A549 treated with dexamethasone at 1 μM for 4 hours (cell line): ENCODE measurements at places on chromosomes 12 and 14. TPM values are rescaled to one million over a fixed set of nuclear protein-coding genes. Genes with fewer than 3 reads are reported as not detected.

The TAS2R31 gene
- total RNA-seq: 0.08 to 0.27 TPM (median 0.11 TPM) in 4 of 5 replicates, not detected in the other

The RPL41 gene
- total RNA-seq: 5,372 to 6,304 TPM (median 5,793 TPM) in 5 replicates

The SIX4 gene
- 1.7 to 3.1 TPM (median 2.8 TPM) in 5 replicates for total RNA-seq

The DLK1 gene
- 0.16 to 0.36 TPM (median 0.31 TPM) in 5 replicates for total RNA-seq

The LMO3 gene
- total RNA-seq: not detected in 5 replicates

The TSPAN19 gene
- total RNA-seq: 0.13 TPM in 1 of 5 replicates, not detected in the others

The CIROP gene
- 0.06 TPM in 1 of 5 replicates, not detected in the others for total RNA-seq

The KRT4 gene
- 2.1 to 3.7 TPM (median 3.0 TPM) in 5 replicates for total RNA-seq

The PLBD1 gene
- 3.9 to 6.3 TPM (median 4.8 TPM) in 5 replicates for total RNA-seq

The PCED1B gene
- 14.2 to 17.8 TPM (median 15.5 TPM) in 5 replicates for total RNA-seq

The C12orf60 gene
- total RNA-seq: 1.3 to 2.1 TPM (median 1.5 TPM) in 5 replicates

The PLEKHD1 gene
- 0.01 to 0.03 TPM (median 0.02 TPM) in 4 of 5 replicates, not detected in the other for total RNA-seq

The FOXN4 gene
- total RNA-seq: 0.02 to 0.08 TPM (median 0.08 TPM) in 4 of 5 replicates, not detected in the other

The TAMALIN gene
- 0.67 to 1.4 TPM (median 0.88 TPM) in 5 replicates for total RNA-seq

The TMEM30B gene
- 0.18 to 0.42 TPM (median 0.30 TPM) in 5 replicates for total RNA-seq

The SOX5 gene
- total RNA-seq: not detected in 5 replicates

The SLC38A1 gene
- total RNA-seq: 73.2 to 111 TPM (median 89.4 TPM) in 5 replicates

The HSPB8 gene
- total RNA-seq: 14.4 to 21.9 TPM (median 18.3 TPM) in 5 replicates

The SLC5A8 gene
- not detected in 5 replicates for total RNA-seq

The CRIP1 gene
- total RNA-seq: 1,663 to 1,896 TPM (median 1,802 TPM) in 5 replicates

The GPR84 gene
- 0.05 to 0.13 TPM (median 0.09 TPM) in 3 of 5 replicates, not detected in the others for total RNA-seq

The C1RL gene
- 11.7 to 15.7 TPM (median 13.7 TPM) in 5 replicates for total RNA-seq

The NOVA1 gene
- total RNA-seq: 3.9 to 5.5 TPM (median 4.2 TPM) in 5 replicates

The CCDC177 gene
- total RNA-seq: 0.04 to 0.07 TPM (median 0.05 TPM) in 4 of 5 replicates, not detected in the other

The RAD51B gene
- 4.1 to 4.8 TPM (median 4.4 TPM) in 5 replicates for total RNA-seq

The SPIC gene
- not detected in 5 replicates for total RNA-seq

The NRL gene
- 0.60 to 1.2 TPM (median 0.86 TPM) in 5 replicates for total RNA-seq

The REP15 gene
- 0.28 to 0.62 TPM (median 0.40 TPM) in 5 replicates for total RNA-seq

The CEP290 gene
- total RNA-seq: 5.7 to 8.6 TPM (median 6.6 TPM) in 5 replicates

The TRPV4 gene
- total RNA-seq: 0.08 to 0.19 TPM (median 0.17 TPM) in 5 replicates

The ADGRD1 gene
- total RNA-seq: 0.40 to 0.56 TPM (median 0.55 TPM) in 5 replicates

The ACSS3 gene
- total RNA-seq: not detected in 5 replicates

The TROAP gene
- total RNA-seq: 74.5 to 93.0 TPM (median 77.9 TPM) in 5 replicates

The BHLHE41 gene
- 0.22 to 1.7 TPM (median 0.47 TPM) in 5 replicates for total RNA-seq

The KERA gene
- total RNA-seq: not detected in 5 replicates

The PRIM1 gene
- total RNA-seq: 24.0 to 27.2 TPM (median 26.7 TPM) in 5 replicates

The CCDC38 gene
- 0.06 to 0.15 TPM (median 0.10 TPM) in 5 replicates for total RNA-seq

The EML5 gene
- 0.37 to 0.56 TPM (median 0.44 TPM) in 5 replicates for total RNA-seq

The PTPRR gene
- total RNA-seq: 0.20 to 0.41 TPM (median 0.27 TPM) in 5 replicates

The POTEG gene
- not detected in 5 replicates for total RNA-seq

The KRT74 gene
- total RNA-seq: not detected in 5 replicates

The ZDHHC22 gene
- total RNA-seq: 0.20 to 0.27 TPM (median 0.23 TPM) in 5 replicates

The MYRFL gene
- 0.07 TPM in 1 of 5 replicates, not detected in the others for total RNA-seq

The PELI2 gene
- 0.77 to 1.6 TPM (median 1.1 TPM) in 5 replicates for total RNA-seq

The TRHDE gene
- total RNA-seq: 0.04 to 0.11 TPM (median 0.05 TPM) in 4 of 5 replicates, not detected in the other

The GALNT8 gene
- 0.02 TPM in 1 of 5 replicates, not detected in the others for total RNA-seq
